Stimulated activated CD4-positive, alpha-beta T cell treated with anti-CD3 and anti-CD28 coated beads, Interleukin-15, amount 100 ng/mL, for 1 hour (primary cell): ENCODE measurements at places on chromosomes 7 and 10.

GRCh38 chr7:113076703-113077102 is 9.9 kb downstream of the GPR85 start:
- DNase-seq = no peak

GRCh38 chr7:138878051-138878450 is 80.1 kb upstream of the ATP6V0A4 start:
- DNase-seq = no peak

DNA sequence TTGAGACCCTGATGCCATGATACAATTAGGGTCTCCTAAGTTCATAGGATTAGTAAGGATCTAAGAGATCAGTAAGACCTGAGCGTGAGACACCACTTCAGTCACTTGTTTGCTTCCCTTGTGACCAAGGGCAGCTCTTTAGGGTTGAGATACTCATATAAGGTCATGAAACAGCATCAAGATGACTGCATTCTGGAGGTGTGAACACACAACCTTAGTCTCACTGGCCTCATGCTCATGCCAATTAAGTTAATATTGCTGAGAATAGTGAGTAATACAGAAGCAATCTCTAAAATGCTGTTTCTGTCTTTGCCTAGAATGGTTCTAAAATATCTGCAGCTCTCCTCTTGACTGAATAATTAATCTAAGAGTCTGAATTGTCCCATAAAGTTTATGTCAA is 39.6 kb upstream of the KLHL7 start:
- DNase-seq = no peak

DNA sequence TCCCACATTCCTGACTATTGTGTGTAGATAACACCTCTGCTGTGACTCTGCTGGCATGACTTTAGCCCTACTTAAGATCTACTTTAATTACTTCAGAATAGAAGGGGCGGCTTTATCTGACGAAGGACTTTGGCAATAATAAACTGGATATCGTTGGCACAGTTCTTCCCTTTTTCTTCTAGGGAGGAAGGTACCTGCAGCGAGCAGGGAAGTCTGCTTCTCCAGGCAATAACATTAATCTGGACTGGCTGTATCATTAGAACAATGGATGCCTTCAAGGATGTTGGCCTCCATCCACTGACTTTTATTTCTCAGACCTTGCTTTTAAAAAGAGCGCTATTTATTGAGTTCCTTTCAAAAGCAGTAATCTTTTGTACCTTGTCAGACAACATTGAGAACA is 172.6 kb upstream of the THSD7A start:
- no peak for DNase-seq

- no peak for DNase-seq
These were observed 33.4 kb downstream of the ZC3HAV1 start for GRCh38 chr7:139075871-139076686.

DNA sequence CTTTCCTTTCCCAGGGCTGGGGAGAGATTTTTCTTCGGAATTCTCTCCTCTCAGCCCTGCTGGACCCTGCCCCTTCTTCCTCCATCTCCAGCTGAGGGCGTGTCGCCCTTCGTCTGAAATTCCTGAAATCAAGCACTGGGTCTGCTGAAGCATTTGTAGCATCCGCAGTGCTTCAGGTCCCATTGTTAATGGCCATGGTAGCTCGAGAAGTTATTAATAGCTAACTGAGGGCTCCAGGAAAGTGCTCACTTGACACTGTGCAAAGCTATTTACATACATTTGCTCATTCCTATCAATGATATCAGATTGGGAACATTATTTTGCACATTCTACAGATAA is 515 bp downstream of the FAM149B1 start:
- no peak for DNase-seq

DNA sequence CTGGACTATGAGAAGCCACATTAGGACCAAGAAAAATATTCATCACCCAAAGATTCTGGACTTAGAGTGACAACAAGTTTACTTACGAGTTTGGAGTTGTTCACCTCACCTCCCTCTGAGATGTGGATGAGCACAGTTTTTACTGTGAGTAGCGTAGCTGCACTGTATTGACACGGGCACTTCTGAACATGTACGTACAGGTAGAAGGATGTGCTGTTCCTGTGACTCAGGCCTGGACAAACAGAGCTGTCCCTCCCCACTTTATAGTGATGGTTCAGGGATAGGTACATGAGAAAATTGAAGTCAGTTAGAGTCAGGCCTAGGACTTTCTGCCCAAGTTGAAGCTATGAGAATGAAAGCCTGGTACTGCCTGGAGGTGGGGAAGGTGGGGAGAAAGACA is 80.9 kb upstream of the DYNC1I1 start:
- DNase-seq = no peak

DNA sequence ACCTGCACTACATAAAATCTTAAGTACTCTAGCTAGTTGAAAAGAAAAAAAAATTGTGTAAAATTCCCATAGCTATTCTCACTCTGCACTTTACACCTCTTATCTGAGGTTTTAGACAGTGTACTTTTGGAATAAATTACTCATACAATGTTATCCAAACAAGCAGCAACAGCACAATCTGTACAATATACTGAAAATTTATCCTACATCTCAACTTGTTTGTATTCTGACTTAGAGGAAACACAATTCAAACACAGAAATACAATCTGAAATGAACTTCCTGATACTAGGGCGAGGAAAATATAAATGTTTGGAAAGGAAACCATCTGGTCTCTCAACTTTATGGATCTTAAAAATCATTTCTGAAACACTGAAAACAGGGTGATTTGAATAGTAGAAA is 381.7 kb downstream of the THSD7A start:
- DNase-seq = no peak

DNA sequence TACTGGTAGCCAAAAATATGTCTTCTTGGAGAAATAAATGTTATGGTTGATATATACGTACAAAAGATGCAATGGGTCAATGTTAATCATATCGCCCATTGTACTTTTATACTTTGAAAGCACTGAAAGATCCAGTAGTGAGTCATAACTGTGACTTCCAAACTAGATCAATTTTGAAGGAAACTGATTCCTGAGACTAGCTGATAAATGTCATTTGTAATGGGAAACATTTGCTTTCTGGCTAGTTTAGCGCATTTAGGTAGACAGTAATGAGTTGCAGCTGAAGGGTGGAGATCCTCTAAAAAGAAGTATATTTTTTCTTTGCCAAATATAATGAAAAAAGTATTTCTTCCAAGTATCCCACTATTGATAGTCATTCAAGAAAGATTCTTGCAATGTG is 53.5 kb upstream of the ARHGAP21 start:
- no peak for DNase-seq

DNA sequence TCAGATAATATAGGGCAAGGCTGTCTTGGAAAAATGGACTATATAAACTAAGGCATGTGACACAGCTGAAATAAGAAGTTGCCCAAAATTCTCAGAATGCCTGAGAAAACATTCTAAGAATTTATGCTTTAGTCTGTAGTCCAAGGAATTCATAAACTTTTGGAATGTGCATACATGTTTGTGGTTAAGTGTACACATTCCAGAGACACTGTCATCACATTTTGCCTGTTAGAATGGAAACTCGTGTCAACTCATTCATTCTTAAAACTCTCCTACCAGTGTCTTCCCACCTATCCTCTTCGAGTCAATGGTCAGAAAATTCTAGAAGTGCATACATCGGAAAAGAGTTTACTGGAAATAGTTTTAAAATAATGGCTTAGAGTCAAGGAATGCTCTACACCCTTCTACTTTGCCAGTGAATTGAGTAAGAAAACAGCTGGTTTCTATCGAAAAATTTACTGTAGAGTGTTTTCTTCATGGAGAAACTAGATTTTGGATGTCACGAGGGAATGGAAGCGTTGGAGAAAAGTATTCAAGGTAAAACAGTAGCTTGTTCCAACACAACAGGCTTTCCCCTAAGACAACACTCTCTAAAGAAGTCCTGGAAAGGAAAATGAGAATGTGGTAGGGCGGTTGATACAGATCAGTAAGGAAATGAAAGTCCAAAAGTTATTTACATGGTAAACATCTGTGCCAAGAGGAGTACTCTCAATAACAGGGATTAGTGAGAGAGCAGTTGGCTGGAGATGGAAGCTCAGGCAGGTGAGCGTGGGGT is 1177.6 kb upstream of the C7orf33 start:
- no peak for DNase-seq

DNA sequence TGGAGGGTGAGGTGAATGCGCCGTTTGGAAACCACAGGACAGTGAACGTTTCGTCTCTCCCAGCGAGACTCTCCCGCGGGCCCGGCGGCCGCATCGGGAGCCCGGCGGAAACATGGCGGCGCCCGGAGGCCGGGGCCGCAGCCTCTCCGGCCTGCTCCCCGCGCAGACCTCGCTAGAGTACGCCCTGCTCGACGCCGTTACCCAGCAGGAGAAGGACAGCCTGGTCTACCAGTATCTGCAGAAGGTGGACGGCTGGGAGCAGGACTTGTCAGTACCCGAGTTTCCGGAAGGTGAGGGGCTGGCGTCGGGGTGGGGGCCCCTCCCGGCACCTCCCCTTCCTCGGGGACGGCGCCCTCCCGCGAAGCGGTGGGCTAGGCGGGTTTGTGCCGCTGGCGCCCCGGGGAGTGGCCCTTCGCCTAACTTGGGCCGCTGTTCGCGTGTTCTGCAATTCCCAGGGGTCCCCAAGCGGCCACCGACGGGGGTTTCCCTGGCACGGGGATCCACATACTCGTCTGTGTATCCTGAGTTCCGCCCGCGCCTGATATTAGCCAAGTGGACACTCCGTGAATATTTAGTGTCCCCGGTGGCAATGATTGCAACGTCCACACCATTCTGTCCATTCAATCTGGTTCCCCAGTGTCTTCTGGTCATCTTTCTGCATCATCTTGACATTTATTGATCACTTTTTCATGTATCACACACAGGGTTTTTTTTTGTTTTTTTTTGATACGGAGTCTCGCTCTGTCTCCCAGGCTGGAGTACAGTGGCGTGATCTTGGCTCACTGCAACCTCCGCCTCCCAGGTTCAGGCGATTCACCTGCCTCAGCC is 514 bp downstream of the NHLRC2 start:
- peak; percentile 6 for DNase-seq

DNA sequence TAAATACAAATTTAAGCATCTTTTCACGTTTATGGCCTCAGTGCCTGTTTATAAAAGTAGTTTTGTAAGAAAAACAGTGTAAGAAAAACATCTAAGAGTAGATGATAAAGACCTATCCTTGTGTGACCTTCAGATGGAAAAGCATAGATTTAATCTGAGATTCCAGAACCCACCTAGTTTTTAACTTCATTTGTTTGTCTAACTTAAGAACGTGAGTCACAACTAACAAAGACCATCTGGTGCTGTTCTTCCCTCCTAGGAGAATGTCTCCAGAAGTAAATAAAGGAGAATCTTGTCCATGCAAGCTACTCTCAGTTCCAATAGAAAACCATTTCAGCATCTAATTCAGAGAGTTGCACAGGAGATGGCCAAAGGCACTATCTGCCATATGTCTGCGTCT is 265.4 kb upstream of the C7orf33 start:
- no peak for DNase-seq

GRCh38 chr7:28231176-28231575 is 50.6 kb upstream of the JAZF1 start:
- no peak for DNase-seq

DNA sequence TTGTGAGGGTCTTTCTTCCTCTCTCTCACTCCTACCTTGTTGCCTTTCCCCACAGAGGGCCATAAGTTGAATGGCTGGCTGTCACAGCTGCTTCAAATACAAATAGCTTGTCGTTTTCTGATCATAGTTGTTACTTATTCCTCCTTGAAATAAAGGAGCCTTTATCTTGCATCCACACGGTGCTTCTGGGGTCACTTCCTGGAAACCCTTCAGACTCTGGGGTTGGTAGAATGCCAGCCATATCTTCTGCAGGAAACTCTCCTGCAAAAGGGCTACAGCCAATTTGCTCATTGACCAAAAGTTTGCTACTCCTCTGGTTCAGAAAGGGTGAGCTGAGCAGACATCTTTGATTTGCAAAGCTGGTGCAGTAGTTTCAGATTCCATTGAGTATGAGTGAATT is 70.4 kb downstream of the FAM185A start:
- no peak for DNase-seq

DNA sequence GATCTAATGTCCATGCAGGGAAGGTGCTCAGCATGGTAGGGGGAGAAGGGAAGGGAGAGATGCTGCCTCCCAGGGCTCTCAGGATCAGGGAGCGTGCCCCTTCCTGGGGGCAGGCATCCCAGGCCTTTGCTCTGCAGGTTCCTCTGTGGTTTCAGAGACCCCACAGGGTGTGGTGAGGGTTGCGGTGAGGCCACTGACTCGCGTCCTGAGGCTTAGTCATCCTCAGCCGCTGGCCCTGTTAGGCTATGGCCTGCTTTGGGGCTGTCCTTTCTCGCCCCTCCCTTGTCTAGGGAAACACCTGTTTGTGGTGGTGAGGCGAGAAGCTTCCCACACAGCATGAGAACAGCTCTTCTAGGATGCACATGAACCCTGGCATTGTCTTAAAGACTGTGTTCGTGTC is 558.3 kb upstream of the FOXK1 start:
- DNase-seq = no peak

GRCh38 chr7:141979568-141979967 is 6.0 kb upstream of the TAS2R38 start:
- no peak for DNase-seq

DNA sequence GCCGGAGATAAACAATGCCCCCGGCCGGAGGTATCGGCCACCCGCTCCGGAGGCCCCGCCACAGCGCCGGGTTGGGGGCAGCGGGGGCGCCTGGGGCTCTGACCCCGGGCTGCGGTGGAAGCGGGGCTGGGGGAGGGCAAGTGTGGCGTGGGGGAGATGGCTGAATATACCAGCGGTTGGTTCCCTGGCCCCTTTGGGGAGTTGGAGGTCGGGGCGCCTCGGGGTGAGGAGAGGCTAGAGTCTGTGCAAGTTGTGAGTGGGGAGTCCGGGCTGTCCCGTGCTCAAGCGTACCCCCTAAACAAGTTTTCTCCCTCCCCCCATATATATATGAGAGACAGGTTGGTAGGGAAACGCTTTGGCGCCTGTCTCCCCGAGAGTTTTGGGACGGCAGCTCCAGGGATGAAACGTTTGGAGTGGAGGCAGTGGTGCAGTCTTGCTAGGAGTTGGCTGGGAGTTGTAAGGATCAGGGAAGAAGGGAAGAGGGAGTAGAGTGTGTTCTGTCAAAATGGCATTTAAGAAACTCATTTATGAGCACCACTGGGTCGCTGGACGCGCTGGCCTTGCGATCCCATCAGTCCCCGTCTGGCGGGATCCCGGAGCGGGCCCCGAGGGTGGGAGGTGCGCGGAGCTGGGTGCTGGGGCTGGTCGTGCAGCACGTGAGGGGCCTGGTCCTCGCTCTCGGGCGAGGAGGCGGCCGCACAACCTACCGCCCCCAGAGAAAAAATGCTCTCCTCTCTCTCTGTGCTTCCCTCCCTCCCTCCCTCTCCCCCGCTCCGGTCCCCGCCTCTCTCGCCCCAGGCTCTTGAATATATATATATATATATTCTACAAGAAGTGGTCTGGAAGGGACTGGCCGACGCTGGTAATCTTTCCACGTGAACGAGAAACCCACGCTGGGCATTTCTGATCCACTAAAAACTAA is 1.1 kb downstream of the TET1 start:
- no peak for DNase-seq

GRCh38 chr10:15486404-15486803 is 115.3 kb upstream of the FAM171A1 start:
- no peak for DNase-seq

GRCh38 chr10:122525788-122526187 is 34.8 kb upstream of the DMBT1 start:
- DNase-seq = no peak

GRCh38 chr10:34504534-34504933 is 310.6 kb downstream of the PARD3 start:
- DNase-seq = no peak
